Thoracic aorta (tissue), 2 donors: ENCODE measurements at places on chromosomes 7 and 10.

- H3K4me1 ChIP-seq: peaks cover 7% of the 10 kb centered on the region
- no peaks in the 10 kb centered on the region for H3K36me3 ChIP-seq
- H3K4me3 ChIP-seq: no peak overlapping the region
Observed at GRCh38 chr10:132851451-132851850, 65.5 kb upstream of the NKX6-2 start.

DNA sequence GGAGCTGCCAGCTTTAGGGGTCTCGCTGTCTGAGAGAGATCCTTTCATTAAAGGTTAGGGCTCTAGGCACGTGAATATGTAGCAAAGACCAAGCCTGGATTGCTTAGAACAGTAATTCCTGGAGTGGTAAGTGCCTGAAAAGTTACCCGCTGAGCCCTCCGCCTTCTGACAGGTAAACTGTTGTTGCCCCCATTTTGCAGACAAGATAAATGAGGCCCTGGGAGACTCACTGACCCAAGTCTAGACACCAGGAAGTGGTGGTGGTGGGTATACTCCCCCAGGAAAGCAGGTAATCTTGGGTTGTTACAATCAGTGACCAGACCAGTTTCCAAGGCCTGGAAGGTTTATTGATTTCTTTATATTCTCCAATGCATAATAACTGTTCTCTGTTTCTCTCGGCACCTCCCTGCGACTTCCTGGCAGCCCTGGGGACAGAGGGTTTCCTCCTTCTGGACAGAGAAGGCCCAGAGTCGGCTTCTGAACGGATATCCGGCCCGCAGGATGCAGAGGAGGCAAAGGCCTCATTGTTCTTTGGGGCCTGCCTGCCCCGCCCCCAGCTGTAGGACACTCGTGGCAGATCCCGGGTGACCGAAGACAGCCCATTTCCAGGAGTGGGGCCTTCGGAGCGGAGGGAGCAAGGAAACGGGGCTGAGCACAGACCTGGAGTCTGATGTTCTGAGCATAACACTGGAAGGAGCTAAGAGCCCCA is 1.3 kb upstream of the GRK5 start:
- no peaks in the 10 kb centered on the region for H3K27me3 ChIP-seq
- H3K4me3 ChIP-seq: peak overlapping the region; percentile 95
- no peaks in the 10 kb centered on the region for H3K36me3 ChIP-seq
- peaks cover 17% of the 10 kb centered on the region for H3K4me1 ChIP-seq
- peak overlapping the region; percentile 94 for H3K27ac ChIP-seq

DNA sequence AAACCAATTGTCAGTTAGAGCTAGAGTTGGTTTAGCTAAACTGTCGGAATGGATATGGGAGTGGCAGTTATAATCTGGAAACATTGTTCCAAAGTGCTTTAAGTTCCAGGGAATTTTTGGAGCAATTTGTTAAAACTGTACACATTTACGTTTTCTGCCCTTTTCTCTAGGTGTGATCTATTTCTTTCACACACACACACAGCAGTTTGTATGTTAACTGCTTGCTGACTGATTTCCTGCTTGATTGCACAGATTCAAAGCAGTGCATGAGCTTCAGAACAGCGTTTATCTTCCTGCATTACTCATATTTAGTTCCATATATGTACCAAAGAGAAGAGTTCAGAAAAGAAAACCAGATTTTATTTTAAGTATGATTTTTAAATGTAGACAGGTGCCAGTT is 57.9 kb downstream of the MGMT start:
- no peaks in the 10 kb centered on the region for H3K4me1 ChIP-seq
- H3K36me3 ChIP-seq: no peaks in the 10 kb centered on the region
- DNase-seq: no peak
- H3K4me3 ChIP-seq: no peak overlapping the region

DNA sequence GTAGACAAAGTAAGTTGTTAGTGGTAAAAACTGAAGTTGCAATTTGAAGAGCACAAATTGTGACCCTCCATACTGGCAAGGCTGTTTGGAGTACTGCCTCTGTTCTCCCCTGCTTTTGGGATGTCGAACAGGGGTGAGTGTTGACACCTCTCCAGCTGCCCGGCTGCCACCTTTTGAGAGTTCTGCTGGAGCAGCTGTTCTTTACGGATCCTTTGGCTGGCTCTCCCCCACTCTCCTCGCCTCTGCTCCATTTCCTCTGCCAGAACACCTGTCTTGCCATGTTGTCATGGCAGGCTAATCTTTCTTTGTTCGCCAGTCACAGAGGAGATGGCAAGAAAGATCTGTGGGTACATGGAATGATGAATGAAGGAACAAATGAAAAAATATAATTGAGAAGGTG is 34.9 kb downstream of the INSYN2A start:
- no peak overlapping the region for H3K27ac ChIP-seq
- no peaks in the 10 kb centered on the region for H3K27me3 ChIP-seq
- no peak for DNase-seq
- peaks cover 8% of the 10 kb centered on the region for H3K4me1 ChIP-seq
- no peaks in the 10 kb centered on the region for H3K36me3 ChIP-seq
- H3K4me3 ChIP-seq: no peak overlapping the region

DNA sequence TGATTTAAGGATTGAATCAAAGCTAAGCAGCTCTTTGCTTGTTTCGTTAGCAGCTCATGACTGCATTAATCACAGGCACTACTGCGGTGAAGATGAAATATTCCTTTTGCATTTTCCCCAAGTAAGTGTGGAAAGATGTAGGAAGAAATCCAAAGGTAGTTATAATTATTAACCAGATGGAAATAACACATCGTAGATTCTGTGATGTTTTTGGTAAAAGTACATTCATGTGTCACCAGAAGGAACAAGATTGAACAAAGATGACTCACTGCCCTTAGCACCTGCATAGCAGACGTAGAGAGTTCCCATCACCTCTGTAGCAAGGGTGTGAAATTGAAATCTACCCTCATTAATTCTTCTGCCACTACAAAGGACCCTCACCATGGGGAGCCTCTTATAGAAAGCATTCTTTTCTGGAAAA is 37.1 kb downstream of the SMURF1 start:
- H3K4me1 ChIP-seq: peaks cover 58% of the 10 kb centered on the region
- no peaks in the 10 kb centered on the region for H3K27me3 ChIP-seq
- no peak for DNase-seq
- H3K27ac ChIP-seq: peak overlapping the region; percentile 77

GRCh38 chr7:127983804-127984332 is 47.4 kb downstream of the LRRC4 start:
- no peak for DNase-seq
- H3K27me3 ChIP-seq: no peaks in the 10 kb centered on the region
- no peak overlapping the region for H3K4me3 ChIP-seq
- H3K27ac ChIP-seq: no peak overlapping the region
- H3K36me3 ChIP-seq: no peaks in the 10 kb centered on the region

- H3K36me3 ChIP-seq: peaks cover 34% of the 10 kb centered on the region
- peak overlapping the region; percentile 85 for H3K27ac ChIP-seq
- DNase-seq: no peak
- no peaks in the 10 kb centered on the region for H3K27me3 ChIP-seq
Observed at GRCh38 chr10:119677904-119678755, 26.9 kb downstream of the BAG3 start.

DNA sequence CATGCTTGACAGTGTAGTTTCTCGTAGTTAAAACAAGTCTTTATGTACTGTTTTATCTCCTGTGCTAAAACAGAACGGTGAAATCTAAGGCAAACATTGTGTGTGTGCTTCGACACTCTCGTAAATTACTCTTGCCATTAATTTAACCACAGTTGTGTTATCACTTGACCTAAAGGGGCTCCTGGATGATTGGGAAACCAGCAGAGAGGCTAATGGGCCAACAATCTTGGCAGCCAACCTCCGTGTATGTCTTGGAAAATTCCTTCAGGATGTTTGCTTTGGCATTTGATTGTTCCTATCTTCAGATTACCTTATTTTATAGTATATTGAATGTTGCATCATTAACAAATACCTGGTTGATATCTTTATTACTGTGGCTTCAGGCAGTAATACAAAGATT is 409.5 kb downstream of the SDK1 start:
- H3K4me3 ChIP-seq: no peak overlapping the region
- no peaks in the 10 kb centered on the region for H3K4me1 ChIP-seq
- no peaks in the 10 kb centered on the region for H3K27me3 ChIP-seq
- H3K36me3 ChIP-seq: no peaks in the 10 kb centered on the region

DNA sequence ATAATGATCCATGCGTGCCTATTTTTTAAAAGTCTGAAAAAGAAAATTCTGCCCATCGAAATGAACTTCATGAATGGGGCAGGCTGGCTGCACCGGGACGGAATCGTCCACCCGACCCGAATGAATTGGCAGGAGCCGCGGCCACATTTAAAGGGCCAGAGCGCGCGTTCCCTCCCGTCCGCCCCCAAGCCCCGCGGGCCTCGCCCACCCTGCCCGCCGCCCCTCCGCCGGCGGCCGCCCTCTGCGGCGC is 319 bp upstream of the GATA3 start:
- H3K27me3 ChIP-seq: peaks cover 21% of the 10 kb centered on the region
- no peaks in the 10 kb centered on the region for H3K36me3 ChIP-seq
- peak overlapping the region; percentile 68 for H3K4me3 ChIP-seq
- no peak overlapping the region for H3K27ac ChIP-seq
- H3K4me1 ChIP-seq: peaks cover 31% of the 10 kb centered on the region

- H3K27me3 ChIP-seq: no peaks in the 10 kb centered on the region
- H3K4me1 ChIP-seq: no peaks in the 10 kb centered on the region
Observed at GRCh38 chr10:60955316-60955715, 11.3 kb upstream of the RHOBTB1 start.

- no peak overlapping the region for H3K27ac ChIP-seq
- H3K4me1 ChIP-seq: peaks cover 30% of the 10 kb centered on the region
- H3K27me3 ChIP-seq: no peaks in the 10 kb centered on the region
- H3K4me3 ChIP-seq: no peak overlapping the region
- DNase-seq: no peak
Observed at GRCh38 chr10:125087191-125087896, 73.0 kb downstream of the CTBP2 start.

DNA sequence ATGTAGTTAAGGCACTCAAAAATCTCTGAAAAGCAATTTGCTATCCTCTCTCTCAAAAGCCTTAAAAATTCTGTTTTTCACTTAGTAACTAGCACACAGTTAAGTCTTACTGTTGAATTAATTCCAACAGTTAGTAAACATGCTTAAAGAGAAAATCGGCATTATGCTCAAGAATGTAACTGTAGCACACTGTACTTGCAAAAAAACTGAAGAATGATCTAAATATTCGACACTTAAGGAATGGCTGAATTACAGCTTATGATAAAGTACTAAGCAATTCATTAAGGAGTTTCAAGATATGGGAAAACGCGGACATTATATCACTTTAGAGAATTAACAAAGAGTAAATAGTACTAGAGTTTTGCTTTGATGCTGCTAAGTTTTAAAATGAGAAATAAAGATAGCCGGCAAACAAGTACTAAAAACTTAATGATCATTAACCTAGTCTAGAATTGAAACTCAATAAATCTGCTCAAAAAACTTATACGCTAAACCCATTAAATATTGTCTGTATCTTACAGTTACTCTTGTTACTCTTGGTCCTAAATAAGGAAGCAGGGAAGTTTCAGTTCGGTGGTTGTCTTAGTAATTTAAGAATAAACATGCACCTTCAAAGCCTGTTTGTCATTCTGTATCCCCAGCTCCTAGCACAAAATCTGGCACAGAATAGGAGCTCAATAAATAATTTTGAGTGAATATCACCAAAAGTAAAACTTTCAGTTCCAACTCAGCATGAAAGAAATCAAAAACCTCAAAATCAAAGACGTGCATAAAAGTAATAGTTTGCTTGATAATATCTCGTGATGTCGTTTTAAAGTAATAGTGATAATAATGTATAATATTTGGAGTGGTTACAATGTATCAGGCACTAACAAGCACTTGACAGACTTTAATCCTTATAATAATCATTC is 1.2 kb downstream of the TRDMT1 start:
- peaks cover 40% of the 10 kb centered on the region for H3K4me1 ChIP-seq
- no peaks in the 10 kb centered on the region for H3K27me3 ChIP-seq

- H3K36me3 ChIP-seq: no peaks in the 10 kb centered on the region
- no peak for DNase-seq
- no peaks in the 10 kb centered on the region for H3K27me3 ChIP-seq
- H3K4me1 ChIP-seq: no peaks in the 10 kb centered on the region
Observed at GRCh38 chr10:60003651-60004523, 97.5 kb upstream of the CCDC6 start.

- no peaks in the 10 kb centered on the region for H3K27me3 ChIP-seq
- H3K4me3 ChIP-seq: no peak overlapping the region
- peaks cover 13% of the 10 kb centered on the region for H3K36me3 ChIP-seq
- H3K4me1 ChIP-seq: peaks cover 14% of the 10 kb centered on the region
- H3K27ac ChIP-seq: peak overlapping the region; percentile 52
Observed at GRCh38 chr10:77082601-77083252, 554.9 kb downstream of the KCNMA1 start.

DNA sequence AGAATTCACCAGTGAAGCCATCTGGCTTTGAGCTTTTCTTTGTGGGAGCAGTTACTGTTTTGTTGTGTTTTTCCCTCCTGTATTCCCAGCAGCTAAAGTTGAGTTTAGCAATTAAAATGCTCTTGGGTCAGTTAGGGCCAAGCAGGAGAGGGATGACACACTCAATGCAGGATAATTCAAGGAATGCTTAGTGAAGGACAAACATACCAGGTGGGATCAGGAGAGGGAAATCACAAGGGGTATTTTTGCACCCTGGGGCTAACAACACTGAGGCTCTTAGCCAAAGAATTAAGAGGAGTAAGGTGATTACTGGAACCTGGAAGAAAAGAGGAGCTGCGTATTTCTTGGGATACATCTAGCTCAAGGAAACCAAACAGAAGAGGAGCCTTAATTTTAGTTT is 82.4 kb upstream of the KCND2 start:
- H3K27ac ChIP-seq: no peak overlapping the region
- H3K4me3 ChIP-seq: no peak overlapping the region
- no peak for DNase-seq
- peaks cover 6% of the 10 kb centered on the region for H3K4me1 ChIP-seq
- no peaks in the 10 kb centered on the region for H3K36me3 ChIP-seq
- H3K27me3 ChIP-seq: no peaks in the 10 kb centered on the region

DNA sequence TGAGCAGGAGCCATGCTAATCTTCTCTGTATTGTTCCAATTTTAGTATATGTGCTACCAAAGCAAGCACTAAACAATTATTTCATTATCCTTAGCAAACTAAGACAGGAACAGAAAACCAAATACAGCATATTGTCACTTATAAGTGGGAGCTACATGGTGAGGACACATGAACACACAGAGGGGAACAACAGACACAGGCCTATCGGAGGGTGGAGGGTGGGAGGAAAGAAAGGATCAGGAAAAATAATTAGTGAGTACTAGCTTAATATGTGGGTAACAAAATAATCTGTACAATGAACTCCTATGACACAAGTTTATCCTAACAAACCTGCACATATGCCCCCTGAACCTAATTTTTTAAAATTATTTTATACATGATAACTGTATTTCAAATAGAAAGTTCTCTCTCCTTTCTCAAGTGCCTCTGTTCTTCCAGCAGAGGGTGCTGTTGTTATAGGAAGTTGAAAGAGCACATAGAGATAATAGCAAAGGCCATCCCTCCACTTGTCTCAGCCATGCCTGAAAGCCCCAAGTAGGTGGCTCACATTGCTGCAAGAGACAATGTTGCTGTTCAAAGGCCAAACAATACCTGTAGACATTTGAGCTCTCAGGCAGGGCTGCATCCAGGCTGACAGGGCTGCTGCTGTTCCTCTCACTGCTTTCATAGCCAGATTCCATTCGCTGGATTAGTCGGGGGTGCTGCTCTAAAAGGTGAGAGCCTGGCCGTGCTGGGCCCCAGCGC is 33.4 kb upstream of the PPP3CB start:
- DNase-seq: peak; percentile 16
- H3K27me3 ChIP-seq: no peaks in the 10 kb centered on the region
- no peaks in the 10 kb centered on the region for H3K4me1 ChIP-seq
- peaks cover 12% of the 10 kb centered on the region for H3K36me3 ChIP-seq
- no peak overlapping the region for H3K27ac ChIP-seq
